ENCODE measurements at places on chromosomes 11 and 22.

- peak; percentile 59 for DNase-seq
Measured at GRCh38 chr11:31487848-31488247, 21.6 kb downstream of the IMMP1L start.

DNA sequence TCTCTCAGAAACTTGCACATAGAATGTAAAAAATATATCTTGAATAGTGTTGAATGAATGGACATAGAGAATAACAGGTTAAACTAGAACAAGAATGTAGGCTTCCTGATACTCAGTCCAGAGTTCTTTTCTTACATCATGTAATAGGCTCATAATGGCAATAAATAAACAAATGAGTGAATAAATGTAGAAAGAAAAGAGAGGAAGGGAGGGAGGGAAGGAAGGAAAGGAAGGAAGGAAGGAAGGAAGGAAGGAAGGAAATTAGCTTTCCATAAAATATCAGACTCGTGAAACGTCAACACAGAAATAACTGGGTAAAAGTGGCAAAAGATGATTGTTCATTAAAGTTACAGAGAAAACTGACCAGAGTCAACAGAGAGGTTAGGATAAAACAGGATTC lies 2001.0 kb downstream of the LRRC4C start:
- DNase-seq, result no peak

- no peak for DNase-seq
Measured at GRCh38 chr22:22550789-22551434, 8.2 kb downstream of the PRAME start.

DNA sequence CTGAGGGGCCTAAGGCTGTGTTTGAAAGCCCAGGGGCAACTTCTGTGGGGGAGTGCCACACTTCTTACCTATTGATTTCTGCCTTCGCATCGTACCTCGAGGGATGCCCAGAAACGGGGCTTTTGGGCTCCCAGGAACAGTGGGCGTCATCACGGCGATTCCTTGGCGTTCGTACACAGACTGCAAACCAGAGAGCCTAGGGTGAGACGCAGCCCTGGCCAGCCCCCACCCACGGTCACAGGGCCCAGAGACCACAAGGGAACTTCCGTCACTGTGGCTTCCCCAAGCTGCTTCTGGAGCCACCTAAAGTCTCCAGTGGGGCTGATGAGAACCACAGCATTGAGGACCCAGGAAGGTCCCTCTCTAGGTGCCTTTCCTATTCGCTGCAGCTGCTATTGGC lies 91.9 kb downstream of the CTTN start:
- DNase-seq, result no peak

GRCh38 chr11:62105667-62106191 lies 18.1 kb upstream of the INCENP start:
- DNase-seq, result peak; percentile 46
